A549 treated with GW870086 at 1 μM for 4 hours (cell line): ENCODE measurements at places on chromosomes 5 and 9. TPM values are rescaled to one million over a fixed set of nuclear protein-coding genes. Genes with fewer than 3 reads are reported as not detected.

SLCO6A1 gene
- total RNA-seq: not detected in 5 replicates

IFNK gene
- total RNA-seq: not detected in 5 replicates

ORM2 gene
- not detected in 5 replicates for total RNA-seq

DTWD2 gene
- 1.0 to 1.9 TPM (median 1.5 TPM) in 5 replicates for total RNA-seq

RASGRF2 gene
- 1.3 to 1.6 TPM (median 1.3 TPM) in 5 replicates for total RNA-seq

RPS14 gene
- 2,853 to 3,429 TPM (median 2,971 TPM) in 5 replicates for total RNA-seq

ZNF462 gene
- total RNA-seq: 4.3 to 4.6 TPM (median 4.5 TPM) in 5 replicates

PPP1R2B gene
- total RNA-seq: 0.08 to 0.16 TPM (median 0.10 TPM) in 4 of 5 replicates, not detected in the other

C5orf52 gene
- total RNA-seq: not detected in 5 replicates

CDH9 gene
- not detected in 5 replicates for total RNA-seq

C7 gene
- not detected in 5 replicates for total RNA-seq

PDLIM4 gene
- total RNA-seq: 0.57 to 2.0 TPM (median 0.79 TPM) in 5 replicates

HAVCR2 gene
- total RNA-seq: 0.22 to 0.39 TPM (median 0.30 TPM) in 5 replicates

PRDM9 gene
- total RNA-seq: not detected in 5 replicates

CKMT2 gene
- not detected in 5 replicates for total RNA-seq

MTX3 gene
- 4.4 to 7.3 TPM (median 6.1 TPM) in 5 replicates for total RNA-seq

CSF2 gene
- total RNA-seq: 0.42 to 0.93 TPM (median 0.53 TPM) in 5 replicates

PTGR1 gene
- total RNA-seq: 326 to 352 TPM (median 336 TPM) in 5 replicates

CDKN2A gene
- total RNA-seq: 0.19 TPM in 1 of 5 replicates, not detected in the others

ZNF454 gene
- not detected in 5 replicates for total RNA-seq

UGT3A1 gene
- total RNA-seq: not detected in 5 replicates

JADE2 gene
- total RNA-seq: 26.4 to 34.3 TPM (median 33.7 TPM) in 5 replicates

CD14 gene
- 3.0 to 4.8 TPM (median 4.6 TPM) in 5 replicates for total RNA-seq

SCGB3A2 gene
- not detected in 5 replicates for total RNA-seq

AGXT2 gene
- not detected in 5 replicates for total RNA-seq

PCDHA8 gene
- total RNA-seq: 0.03 to 0.11 TPM in 2 of 5 replicates, not detected in the others

ARSK gene
- 6.1 to 7.4 TPM (median 7.1 TPM) in 5 replicates for total RNA-seq

TYRP1 gene
- total RNA-seq: not detected in 5 replicates

SPATA31E1 gene
- not detected in 5 replicates for total RNA-seq

C5orf34 gene
- total RNA-seq: 4.0 to 4.9 TPM (median 4.5 TPM) in 5 replicates

ADAMTS2 gene
- 0.05 to 0.16 TPM (median 0.12 TPM) in 4 of 5 replicates, not detected in the other for total RNA-seq

SPAG8 gene
- 0.35 to 0.76 TPM (median 0.64 TPM) in 5 replicates for total RNA-seq

SDHA gene
- 99.4 to 122 TPM (median 118 TPM) in 5 replicates for total RNA-seq

NEURL1B gene
- total RNA-seq: 2.3 to 4.7 TPM (median 4.1 TPM) in 5 replicates

LAMC3 gene
- 1.5 to 3.2 TPM (median 2.1 TPM) in 5 replicates for total RNA-seq

EQTN gene
- not detected in 5 replicates for total RNA-seq

NUTM2G gene
- total RNA-seq: not detected in 5 replicates

CDX1 gene
- total RNA-seq: not detected in 5 replicates

PCDHGC5 gene
- total RNA-seq: 0.05 to 0.06 TPM in 2 of 5 replicates, not detected in the others
